ENCODE measurements at places on chromosomes 12 and 14.
A peak's percentile ranks its signal among the peaks of the same experiment; 100 is the strongest.

DNA sequence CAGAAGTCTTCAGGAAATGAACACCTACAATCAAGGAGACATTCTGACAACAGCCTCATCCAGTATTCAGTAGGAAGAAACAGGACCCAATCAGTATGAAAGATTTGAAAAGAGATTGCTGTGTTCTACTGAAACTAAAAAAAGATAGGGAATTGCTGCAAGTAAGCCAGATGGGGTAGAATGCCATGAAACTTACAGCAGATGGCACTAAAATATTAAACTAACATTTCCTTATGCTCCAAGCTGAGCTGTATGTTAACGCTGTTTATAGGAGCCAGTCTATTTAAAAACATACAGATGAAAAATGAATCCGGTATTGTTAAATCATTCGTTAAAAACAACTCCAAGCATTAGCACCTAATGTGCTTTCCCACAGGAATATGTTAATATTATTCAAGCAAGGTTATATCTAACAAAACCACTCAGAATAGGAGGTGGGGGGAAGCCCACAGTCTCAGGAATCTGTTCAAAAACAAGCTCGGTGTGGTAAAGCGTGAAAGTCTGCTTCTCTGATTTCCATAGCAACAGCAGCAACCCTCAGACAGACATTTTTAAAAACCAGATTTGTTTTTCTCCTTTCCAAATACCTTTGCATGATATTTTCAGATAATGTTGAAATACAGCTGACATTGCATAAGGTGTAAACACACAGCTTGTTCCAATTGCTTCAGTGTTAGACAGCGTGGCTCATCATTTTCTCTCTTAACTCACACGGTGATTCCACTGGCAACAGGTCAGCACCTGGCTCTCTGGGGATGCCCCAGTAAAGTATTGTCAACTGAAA lies 131.4 kb upstream of the CCDC175 start:
- DNase-seq, result no peak

DNA sequence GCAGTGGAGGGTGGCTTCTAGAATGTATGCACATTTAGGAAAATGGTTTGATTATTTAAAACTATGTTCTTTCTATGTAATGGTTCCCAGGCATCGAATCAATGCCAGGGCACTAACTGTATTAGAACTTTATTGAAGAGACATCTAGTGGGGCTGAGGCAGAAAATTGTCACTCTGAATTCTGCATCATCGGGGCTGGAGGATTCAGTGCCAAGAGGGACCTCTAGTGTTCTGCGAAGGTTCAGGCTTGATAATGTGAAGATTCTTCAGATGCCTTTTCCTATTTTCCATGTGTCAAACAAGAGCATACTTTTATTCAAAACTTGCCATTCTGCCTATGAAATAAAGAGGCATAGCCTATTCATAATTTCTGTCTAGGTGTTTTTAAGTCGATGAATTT lies 146.3 kb downstream of the CAND1 start:
- no peak for DNase-seq

DNA sequence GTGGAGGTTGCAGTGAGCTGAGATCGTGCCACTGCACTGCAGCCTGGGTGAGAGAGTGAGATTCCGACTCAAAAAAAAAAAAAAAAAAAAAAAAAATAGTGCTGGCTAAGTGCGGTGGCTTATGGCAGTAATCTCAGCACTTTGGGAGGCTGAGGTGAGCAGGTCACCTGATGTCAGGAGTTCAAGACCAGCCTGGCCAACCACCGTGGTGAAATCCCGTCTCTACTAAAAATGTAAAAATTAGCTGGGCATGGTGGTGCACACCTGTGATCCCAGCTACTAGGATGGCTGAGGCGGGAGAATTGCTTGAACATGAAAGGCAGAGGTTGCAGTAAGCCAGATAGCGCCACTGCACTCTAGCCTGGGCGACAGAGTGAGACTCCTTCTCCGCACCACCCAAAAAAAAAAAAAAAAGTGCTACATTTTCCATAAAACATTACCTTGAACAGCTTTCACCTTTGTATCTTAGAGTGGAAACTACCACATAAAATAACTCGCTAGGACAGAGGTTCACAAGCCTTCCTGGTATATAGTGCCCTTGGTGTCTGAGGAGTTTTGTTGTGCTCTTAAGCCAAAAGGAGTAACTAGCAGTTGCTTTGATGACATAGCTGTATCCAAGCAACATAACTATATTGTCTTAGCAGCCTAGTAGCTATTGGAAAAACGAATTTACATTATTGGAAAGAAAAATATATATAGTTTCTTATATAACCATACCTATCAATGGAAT lies 11.1 kb downstream of the PTGES3 start:
- no peak for DNase-seq

- no peak for DNase-seq
These were observed 49.9 kb downstream of the FUT8 start for GRCh38 chr14:65462411-65462810.

GRCh38 chr12:106192659-106193393 lies 54.1 kb upstream of the NUAK1 start:
- DNase-seq, result no peak

GRCh38 chr14:105841022-105842009 lies 314.9 kb downstream of the TMEM121 start:
- no peak for DNase-seq

- DNase-seq, result no peak
These were observed 141.5 kb downstream of the ANO2 start for GRCh38 chr12:5803532-5803931.

GRCh38 chr14:63726499-63726898 lies 1.4 kb downstream of the SGPP1 start:
- DNase-seq, result no peak

DNA sequence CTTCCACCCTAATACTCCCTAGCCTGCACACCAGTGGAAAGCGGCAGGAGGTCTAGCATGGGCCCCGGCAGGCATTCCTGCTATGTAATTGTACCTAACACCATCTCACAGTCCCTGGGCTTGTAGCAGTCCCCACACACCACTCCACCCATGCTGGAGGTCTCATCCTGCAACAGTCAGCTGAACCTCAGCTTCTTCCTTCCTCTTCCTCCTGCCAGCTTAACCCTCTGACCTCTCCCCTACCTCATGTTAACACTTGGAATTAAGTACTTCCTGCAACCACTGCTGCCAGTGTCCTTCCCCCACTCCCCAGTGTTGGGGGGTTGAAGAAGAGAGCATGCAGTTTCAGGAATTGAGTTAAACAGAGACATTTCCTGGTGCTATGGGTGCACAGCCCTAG lies 7.6 kb downstream of the ADCY4 start:
- no peak for DNase-seq

- DNase-seq, result peak; percentile 16
These were observed 10.0 kb upstream of the KRT82 start for GRCh38 chr12:52415870-52416750.

DNA sequence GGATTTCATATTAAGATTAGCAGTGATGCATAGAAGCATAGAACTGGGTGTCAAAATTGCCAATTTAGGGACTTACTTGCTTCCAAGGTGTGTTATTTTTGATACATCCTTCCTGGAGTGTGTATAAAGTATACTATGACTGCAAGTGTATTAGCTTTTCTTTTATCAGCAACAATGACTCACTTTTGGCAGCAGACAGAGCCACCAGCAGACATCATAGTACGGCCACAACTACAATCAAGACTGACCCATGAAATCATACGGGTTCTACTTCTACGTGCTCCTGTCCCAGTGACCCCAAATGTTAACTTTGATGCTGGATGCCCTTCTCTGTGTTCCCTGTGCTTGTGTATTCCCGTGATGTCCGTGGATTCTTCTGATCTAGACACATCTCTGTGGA lies 443.9 kb downstream of the TMEM132D start:
- no peak for DNase-seq

GRCh38 chr14:99039331-99040041 lies 232.5 kb downstream of the BCL11B start:
- no peak for DNase-seq

- DNase-seq, result no peak
These were observed 59.7 kb upstream of the FAM222A start for GRCh38 chr12:109653890-109654289.

DNA sequence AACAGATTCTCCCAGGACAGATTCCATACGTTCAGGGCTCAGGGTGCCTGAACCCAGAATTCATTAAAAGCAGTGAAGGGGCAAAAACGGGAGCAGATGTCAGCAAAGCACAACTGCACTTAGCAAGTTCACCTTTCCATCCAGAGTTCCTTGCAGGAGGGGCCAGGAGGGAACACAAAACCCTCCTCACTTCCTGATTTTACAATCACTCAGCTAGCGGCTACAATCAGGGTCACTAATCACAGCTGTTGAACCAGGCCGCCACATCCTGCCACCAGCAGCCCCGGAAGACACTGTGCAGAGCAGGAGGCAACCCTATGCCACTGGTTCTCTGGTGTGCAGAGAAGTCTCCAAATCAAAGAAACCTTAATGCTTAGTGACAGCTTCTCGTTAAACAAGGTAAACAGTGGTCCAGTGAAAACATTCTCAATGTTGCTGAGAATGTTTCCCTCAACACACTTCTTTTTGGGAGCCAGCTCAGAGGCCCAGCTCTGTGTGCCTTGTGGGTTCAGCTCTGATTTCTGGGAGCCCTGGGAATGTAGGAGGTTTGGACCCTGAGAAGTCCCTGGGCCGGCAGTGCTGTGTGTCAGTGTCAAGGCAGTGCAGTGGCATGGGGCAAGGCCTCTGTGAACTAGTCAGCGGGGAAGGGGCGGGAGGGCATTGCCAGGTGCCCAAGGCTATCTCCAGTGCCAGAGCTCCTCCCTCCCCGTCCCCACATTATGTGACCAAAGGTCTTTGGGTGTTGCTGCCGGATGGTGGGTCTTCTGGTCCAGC lies 54.5 kb downstream of the VCPKMT start:
- no peak for DNase-seq

GRCh38 chr14:24310646-24311604 lies at the start of gene LTB4R:
LTB4R (plus strand) TSS chr14:24311502; CDS start chr14:24315652, 4,150 bp downstream.
- DNase-seq, result no peak

DNA sequence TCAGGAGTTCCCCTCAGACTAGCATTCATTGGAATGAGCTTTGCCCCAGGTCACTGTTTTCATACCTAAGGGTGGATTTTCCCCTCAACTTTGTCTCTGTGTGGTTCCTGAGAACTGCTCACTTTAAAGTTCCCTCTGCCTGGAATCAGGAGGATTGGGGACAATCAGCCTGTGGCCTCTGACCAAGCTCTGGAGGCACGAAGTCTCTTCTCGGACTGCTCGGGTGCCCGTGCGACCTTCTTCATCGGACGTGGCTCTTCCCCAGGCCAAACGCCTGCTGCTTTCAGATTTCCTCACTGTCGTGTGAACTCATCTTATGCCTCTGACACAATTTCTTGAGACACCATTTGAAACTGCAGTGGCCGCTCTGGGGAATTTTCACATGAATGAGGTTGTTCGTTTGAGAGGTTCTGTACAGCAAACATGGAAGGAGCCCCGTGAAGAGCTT lies 153.7 kb upstream of the PZP start:
- no peak for DNase-seq

DNA sequence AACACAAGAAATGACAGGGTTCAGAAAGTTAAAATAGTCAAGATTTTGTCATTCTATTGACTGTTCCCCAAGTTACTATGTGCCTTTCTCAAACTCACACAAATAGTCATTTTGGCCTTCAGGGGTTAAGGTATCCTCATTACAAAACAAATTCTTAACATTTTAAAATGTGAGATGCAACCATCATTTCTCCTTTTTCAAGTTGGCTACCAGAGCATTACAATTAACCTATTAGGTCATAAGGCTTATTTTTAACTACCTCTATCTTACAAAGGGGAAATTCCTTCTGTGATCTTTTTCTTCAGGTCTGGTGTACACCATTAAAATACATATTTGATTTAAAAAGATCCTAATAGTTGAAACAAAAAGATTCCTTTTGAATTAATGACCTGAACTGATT lies 61.2 kb downstream of the SLC38A1 start:
- DNase-seq, result no peak

DNA sequence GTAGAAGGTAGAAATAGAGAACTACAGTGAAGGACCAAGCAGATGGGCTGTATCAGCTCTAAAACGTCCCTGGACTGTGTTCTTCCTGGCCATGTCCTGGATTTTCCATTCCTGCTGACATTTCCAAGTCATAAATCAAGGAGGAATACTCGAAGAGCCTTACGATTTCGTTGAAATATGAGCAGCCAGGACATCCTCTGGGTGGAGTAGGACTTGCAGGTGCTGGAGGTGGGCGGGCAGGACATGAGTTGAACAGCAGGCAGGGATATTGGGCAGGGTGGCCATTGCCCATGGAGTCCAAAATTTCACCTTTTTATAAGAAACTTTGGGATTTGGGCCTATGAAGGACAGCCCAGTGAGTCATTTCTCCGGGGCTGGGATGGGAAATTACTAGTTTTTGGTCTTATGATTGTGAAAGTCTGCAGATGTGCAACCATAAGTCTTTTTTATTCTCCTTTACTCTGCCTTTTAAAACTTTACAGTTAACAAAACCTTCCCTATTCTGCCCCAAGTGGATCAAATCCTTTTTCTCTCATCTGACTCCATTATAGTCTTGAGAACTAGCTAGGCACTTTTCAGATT lies 88.8 kb downstream of the TMX1 start:
- DNase-seq, result no peak

DNA sequence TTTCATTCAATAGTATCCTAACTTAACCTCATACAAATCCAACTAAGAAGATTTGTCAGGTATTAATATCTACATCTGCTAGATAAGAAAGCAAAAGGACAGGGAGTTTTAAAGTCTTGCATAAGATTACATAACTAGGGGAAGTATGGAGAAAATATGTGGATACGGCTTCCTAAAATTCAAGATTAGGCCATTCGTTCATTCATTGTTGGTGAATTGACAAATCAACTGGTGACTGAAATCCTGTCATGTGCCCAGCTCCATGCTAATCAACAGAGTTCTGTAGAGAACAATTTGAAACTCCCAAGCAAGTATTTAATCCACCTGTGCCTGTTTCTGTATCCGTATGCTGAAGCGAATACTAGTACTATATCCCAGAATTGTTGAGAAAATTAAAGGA lies 260.9 kb upstream of the USP15 start:
- no peak for DNase-seq

DNA sequence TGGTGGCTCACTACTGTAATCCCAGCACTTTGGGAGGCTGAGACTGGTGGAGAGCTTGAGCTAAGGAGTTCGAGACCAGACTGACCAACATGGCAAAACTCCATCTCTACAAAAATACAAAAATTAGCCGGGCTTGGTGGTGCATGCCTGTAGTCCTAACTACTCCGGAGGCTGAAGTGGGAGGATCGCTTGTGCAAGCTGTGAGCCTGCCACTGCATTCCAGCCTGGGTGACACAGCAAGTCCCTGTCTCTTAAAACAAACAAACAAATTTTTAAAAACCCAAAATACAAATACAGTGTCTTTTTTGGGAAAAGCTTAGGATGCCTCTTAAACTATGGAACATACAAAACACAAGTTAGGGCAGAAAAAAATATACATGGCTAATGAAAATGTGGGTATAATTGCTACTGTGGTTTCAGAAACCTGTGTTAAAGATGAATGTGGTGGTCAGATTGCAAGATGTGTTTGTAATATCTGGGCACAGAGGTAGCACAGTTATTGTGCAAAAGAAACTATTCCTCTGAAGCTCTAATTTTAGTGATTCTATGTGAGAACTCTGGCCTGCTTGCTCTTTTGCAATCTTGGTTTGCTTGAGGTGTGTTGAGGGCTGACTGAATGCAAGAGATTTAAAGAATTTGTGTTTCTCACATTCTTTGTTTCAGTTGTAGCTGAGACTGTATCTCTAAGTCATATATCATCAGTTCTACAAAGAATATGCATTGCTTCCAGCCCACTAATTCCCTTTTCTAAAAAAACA lies 3.9 kb upstream of the HSPA2 start:
- DNase-seq, result no peak

GRCh38 chr12:21296751-21297406 lies 37.8 kb downstream of the SLCO1A2 start:
- DNase-seq, result no peak

- no peak for DNase-seq
These were observed 128.9 kb downstream of the CCER1 start for GRCh38 chr12:90826036-90826435.

GRCh38 chr12:19967001-19967400 lies 401.3 kb upstream of the PDE3A start:
- no peak for DNase-seq

Measured in AG09319 (cell line).